ENCODE measurements at places on chromosomes 13 and 19. TPM values are rescaled to one million over a fixed set of nuclear protein-coding genes. Genes with fewer than 3 reads are reported as not detected.

Gene SLITRK6
- 0.84 TPM for total RNA-seq

DNA sequence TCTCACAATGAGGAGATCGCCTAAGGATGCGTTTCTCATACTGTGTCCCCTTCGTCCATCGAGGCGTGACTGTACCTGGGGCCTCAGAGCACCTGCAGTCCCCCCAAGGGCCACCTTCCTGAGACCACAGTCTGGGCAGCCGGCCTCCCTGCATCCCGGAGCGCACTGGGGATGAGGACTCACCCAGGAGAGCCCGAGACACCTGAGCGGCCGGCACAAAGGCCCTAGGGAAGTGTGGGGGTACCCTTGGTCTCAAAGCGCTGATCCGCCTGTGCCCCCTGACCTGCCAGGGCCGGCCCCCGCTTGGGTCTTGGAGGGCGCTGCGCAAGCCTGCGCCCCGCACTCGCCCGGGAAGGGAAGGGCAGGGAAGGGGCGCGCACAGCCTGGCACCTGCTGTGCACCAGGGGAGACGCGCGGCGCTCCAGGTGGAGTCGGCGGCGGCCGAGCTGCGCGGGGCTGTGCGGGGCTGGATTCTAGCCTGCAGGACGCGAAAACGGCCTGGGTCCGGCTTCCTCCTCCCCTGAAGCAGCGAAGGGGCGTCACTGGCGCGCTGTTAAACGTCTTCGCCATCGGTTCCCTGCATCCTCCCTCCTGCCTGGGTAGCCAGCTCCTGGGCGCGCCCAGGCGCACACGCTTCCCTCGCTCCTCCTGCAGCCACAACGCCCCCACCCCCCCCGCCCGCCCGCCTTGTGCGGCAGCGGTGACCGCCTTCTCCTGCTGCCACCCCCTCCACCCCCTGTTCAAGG lies 13.6 kb upstream of the USP29 start:
- DNase-seq = no peak

DNA sequence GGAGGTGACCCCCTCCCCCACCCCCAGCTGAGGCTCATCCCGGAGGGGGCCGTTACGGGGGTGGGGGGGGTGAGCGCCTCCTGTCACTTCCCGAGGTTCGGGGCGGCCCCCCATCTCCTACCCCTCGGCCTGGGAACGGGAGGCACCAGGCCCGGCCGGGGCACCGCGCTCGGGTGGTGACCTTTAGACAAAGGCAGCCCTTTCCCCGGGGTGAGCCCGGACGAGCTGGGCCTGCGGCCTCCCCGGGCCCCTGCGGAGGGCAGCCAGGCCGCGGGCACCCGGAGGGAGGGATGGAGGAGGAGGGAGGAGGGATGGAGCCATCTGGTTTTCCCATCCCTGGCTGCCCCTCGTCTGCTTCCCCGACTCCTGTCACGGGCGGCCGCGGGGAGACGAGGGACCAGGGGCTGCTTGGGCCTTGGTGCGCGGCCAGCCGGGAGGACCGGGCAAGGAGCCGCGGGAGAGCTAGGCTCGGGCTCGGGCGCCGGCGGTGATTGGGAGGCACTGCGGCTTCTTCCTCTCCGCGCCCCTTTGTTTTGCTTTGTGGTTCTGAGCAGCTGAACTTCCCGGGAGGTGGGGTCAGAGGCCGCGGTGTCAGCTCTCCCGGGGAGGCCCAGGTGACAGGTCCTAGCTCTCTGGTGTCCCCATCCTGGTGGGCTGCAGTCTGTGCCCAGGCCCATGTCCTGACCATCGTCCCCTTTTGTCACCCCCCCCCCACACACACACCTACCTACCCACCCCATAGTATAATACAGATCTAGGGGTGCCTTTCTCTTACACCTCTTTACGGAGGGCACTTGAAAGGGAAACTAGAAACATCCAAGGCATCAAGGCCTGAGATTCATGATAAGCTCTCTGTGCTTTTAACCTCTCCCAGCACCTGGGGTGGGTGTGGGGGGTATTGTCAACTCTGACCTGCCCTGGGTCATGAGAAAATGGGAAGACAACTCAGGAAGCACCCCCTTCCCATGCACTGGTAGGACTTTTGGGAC lies 1.3 kb downstream of the BICRA start:
- DNase-seq = peak; percentile 36

- DNase-seq = no peak
These were observed 3.1 kb downstream of the UBA52 start for GRCh38 chr19:18574691-18575291.

DNA sequence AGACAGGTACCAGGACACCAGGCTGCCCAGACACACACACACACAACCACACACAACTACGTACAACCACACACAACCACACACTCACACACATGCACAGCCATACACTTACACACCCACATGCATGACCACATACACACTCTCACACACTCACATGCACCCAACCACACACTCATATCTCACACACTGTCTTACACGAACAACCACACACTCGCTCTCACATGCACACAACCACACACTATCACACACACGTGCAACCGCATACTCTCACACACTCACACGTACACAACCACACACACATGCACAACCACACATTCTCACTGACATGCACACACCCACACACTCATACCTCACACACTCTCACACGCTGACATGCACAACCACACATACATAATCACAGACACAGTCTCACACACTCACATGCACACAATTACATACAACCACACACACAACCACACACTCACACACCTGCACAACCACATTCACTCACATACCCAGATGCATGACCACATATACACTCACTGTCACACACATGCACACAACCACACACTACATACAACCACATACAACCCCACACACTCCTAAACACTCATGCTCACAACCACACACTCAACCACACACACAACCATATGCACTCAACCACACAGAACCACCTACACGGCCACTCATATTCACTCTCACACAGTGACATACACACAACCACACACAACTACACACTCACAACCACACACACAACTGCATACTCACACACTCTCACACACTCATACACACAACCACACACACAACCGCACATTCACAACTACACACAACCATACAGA lies 7.6 kb upstream of the SLC7A10 start:
- no peak for DNase-seq

GRCh38 chr13:111650626-111651025 lies 330.2 kb downstream of the TEX29 start:
- no peak for DNase-seq

Data from HT1080 (cell line).